ENCODE measurements at places on chromosomes 5 and 9.
A peak's percentile ranks its signal among the peaks of the same experiment; 100 is the strongest.

DNA sequence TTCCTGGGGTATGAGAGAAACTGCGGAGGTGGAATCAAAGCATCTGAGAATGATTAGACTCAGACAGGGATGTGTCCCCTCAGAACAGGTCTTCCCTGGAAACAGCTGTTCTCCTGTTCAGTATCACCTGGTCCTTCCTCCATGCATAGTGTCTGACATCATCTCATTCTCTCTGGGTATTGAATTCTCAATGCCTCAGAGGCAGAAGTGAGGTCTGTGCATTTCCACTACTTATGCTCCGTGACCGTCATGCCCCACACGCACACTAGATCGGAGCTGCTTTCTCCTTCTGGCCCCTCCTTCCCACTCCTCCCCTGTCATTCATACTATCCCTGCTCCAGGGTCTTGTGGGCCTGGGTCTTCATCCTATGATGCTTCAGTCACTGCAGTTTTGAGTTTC, 61.4 kb upstream of the DAB2IP start:
- DNase-seq, result no peak

GRCh38 chr9:89329917-89330316, 11.6 kb downstream of the SECISBP2 start:
- DNase-seq, result no peak

- no peak for DNase-seq
Observed at GRCh38 chr5:77312413-77312812, 101.9 kb downstream of the PDE8B start.

DNA sequence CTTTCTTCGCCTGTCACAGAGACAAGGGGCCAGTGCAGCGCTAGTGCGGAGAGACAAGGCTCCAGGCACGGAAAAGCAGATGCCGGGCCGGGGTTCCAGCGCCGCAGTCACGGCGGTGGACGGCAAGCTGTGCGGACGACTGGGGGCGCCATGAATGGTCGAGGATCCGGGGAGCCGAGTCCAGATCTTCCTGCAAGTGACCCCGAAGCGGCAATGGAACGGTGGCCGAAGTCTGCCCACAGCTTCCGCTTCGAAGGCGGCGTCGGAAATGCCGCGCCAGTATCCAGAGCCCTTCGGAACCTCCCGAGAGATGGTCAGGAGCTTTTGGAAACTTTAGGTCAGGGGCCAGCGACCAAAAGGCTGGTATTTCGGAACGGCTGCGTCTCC, 601 bp upstream of the FAF2 start:
- no peak for DNase-seq

DNA sequence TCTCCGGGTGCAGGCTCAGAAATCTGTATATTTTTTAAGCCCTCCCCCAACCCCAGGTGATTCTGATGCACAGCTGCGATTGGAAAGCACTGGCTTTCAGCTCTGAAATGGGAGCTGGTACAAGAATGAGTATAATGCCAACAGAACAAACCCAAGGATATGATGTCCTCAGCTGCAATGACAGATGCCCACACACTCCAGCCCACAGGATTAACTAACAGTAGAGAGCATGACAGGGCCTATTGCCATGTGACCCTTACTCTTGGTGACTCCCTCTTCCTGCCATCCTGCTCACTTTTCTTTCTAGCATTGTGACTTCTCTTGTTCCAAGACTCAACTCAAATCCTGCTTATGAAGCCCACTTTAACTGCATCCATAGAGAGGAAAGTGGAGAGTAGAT, 174.5 kb downstream of the FGF18 start:
- DNase-seq, result no peak

- DNase-seq, result no peak
Observed at GRCh38 chr5:150469718-150470469, 20.4 kb upstream of the RPS14 start.

GRCh38 chr9:35548571-35548970, 56.5 kb upstream of the TESK1 start:
- no peak for DNase-seq

DNA sequence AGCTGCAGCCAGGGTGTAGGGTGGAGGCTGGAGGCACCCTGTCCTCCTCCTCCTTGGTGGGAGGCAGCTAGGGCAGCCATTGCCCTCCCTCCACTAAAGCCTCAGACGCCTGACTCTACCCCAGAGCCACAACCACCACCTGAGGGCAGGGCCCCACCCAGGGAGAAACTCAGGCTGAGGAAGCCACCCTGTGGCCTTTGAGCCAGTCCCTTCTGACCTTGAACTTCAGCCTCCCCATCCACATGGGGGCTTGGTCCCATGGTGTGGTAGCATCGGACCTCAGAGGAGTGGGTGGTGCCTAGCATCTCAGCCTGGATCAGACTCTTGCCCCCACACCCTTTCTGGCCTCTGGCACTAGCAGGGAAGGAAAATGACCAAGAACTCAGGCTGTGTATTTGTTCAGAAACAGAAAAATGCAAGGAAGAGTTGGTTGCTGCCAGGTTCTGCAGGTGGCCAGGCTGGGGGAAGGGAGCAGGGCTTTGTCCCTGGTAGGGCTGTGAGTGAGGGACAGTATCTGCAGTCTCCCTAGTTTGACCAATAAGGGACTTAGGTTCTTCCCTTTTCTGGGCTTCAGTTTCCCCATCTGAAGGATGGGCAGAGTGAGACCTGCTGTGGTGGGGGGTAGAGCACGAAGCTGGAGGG, 3.2 kb downstream of the DAB2IP start:
- no peak for DNase-seq

GRCh38 chr9:112670991-112671625, 46.8 kb downstream of the INIP start:
- no peak for DNase-seq

DNA sequence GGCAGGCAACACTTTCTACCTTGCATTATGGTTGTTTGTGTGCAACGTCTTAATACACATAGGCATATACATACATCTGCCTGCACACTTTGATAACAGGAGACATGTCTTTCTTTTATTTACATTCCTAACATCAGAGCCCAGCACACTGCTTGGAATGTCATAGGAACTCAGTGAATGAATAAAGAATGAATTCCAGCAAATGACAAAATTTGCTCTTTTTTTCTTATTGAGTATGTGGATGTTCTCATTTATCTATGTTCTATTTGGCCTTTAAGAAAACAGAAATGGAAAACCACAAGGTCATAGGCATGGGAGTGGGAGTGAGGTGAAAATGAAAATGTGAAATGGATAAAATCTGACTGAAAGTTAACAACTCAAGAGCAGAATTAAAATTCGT, 36.3 kb upstream of the PALM2AKAP2 start:
- DNase-seq, result no peak

DNA sequence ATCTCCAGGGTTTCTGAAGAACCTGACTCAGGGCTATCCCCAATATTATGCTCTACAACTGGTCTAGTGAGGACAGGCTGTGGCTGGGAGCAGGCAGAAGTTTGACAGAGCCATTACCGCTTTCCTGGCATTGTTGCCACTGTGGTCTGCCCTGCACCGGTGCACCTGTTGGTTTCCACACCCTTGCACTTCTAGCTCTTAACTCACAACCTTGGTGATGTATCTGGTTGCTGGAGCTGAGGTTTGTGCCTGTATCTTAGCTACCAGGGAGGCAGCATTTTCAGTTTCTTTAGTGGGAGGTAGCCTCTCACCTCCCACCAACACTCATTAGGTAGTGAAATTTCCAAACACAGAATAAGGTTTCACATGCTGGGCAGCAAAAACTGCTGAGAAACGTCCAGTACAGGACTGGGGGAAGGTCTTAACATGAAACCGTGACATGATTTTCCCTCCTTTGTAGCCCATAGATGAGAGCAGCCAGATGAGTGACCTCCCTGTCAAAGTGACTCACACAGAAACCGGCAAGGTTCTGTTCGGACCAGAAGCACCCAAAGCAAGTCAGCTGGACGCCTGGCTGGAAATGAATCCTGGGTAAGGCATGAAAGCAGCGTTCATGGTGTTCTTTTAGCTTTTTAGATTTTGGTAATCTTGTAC, 57.7 kb downstream of the SMARCA2 start:
- DNase-seq, result peak; percentile 6
